GM04503 (cell line): ENCODE measurements at places on chromosomes 4 and X.

- DNase-seq: no peak
These were observed 142.5 kb upstream of the MED14 start for GRCh38 chrX:40877887-40878286.

DNA sequence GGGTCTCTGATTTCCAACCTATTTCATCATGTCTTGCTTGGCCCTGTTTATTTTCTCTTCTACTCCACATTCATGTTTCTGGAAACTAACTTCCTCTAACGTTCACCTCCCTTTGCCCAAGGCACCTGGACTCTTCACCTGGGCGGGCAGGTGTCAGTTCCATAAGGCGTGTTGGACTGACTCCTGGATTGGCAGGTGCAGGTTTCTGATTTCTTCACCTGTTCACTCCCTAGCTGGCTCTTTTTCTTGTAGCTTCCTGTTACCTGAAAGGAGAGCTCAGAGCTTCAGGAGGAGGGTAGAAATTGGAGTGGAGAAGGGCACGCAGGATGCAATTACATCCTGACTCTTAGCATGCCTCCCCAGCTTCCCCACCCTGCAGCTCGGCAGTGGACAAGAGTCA, 350.8 kb upstream of the KLF3 start:
- DNase-seq: no peak

GRCh38 chrX:11499076-11500044, 166.4 kb downstream of the ARHGAP6 start:
- DNase-seq: no peak

DNA sequence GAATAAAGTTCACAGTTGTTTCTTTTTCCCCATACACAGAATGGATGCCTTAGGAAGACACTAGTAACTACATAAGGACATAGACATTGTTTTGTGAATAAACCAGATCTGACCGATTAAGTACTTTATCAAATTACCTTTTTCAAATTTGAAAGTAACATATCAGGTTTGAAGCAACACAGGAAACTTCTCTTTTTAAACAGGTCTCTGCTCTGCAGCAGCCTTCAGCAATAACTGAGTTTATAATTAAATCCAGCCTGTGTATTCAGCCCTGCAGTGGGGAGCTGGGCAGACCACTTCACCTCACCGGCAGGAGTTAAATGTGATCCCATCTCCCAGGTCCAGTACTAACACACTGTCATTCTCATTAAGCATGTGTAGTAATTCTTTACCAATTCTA, 68.3 kb upstream of the ATOH1 start:
- DNase-seq: no peak

- no peak for DNase-seq
These were observed 1925.5 kb downstream of the PCDH7 start for GRCh38 chr4:32645653-32646052.

GRCh38 chrX:113950081-113950678, 633.7 kb upstream of the HTR2C start:
- DNase-seq: no peak

DNA sequence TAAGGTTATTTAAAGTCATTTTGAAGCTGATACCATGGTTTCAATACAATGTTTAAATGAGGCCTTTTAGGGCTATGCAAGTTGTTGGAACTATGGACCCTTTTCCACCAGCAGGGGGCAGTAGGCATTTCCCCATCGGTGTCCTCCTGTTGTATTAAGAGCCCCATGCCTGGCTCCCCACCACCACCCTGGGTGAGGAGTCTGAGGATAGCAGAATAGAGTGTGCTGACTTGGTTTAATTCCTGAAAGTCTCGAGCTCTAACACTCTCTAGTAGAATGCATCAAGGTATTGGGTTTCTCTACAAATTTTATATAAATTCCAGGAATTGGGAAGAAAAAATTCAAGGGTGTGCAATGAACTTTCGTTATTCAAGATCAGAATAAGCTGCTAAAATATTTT, 234.8 kb upstream of the JADE1 start:
- no peak for DNase-seq
